Neural progenitor cell (in vitro differentiated cells): ENCODE measurements at places on chromosomes 1 and 21.

GRCh38 chr1:151612501-151613281 is 841 bp downstream of the SNX27 start:
- DNase-seq = peak; percentile 63

- DNase-seq = no peak
Observed at GRCh38 chr1:81254560-81254959, 546.2 kb upstream of the ADGRL2 start.

- DNase-seq = no peak
Observed at GRCh38 chr1:176989023-176989422, 175.5 kb downstream of the ASTN1 start.

GRCh38 chr1:70517444-70517843 is 106.4 kb downstream of the CTH start:
- no peak for DNase-seq

DNA sequence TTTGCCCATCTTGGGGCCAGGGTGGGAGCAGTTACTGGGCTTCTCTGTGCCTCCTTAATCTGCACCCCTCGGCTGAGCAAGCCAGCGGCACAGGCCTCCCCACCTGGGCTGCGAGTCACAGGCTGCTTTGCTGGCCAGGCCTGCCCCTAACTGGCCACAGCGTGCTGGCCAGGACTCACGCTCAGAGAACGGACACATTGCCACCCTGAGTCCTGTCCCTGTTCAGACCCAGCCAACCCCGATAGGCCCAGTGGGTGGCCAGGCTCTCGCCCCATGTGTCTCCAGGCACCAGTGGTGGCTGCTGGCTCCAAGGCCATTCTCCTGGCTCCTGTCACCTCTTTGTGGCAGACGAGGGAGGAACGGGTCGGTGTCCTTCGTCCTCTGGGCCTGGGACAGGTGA is 61.3 kb downstream of the MORN1 start:
- no peak for DNase-seq

DNA sequence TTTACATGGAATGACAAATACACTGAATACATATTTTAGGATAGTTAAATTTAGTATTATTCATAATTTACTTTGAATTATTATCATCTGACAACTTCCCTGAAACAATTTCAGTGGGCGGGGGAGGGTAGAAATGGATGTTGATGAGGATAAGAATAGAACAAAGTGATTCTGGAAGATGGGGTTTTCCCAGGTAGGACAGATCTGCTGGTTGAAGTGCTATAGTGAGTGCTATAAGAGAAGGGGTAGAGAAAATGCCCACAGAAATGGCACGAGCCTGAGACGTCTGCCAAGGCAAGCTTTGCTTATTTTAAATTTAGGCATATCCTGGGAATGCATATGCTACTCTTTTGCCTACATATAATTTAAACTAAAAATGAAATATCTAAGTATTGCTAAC is 3.2 kb downstream of the CFH start:
- no peak for DNase-seq

DNA sequence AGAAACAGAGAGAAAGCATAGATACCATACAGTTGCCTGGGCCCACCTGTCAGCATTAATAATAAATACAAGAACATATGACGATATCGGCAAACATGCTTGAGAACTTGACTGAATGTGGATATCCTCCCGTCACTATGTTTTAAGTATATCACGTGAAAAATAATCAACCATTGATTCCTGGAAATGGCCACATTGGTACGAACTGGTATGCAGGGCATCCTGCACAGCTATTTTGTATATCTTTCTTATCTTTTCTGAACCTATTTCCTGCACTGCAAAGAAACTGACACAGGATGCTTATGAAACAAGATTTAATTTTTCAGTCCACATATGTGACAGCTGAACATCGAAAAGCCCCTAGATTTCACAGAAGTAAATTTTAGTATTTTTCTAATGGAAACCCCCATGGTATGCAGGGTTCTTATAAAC is 22.8 kb upstream of the RGS1 start:
- no peak for DNase-seq

DNA sequence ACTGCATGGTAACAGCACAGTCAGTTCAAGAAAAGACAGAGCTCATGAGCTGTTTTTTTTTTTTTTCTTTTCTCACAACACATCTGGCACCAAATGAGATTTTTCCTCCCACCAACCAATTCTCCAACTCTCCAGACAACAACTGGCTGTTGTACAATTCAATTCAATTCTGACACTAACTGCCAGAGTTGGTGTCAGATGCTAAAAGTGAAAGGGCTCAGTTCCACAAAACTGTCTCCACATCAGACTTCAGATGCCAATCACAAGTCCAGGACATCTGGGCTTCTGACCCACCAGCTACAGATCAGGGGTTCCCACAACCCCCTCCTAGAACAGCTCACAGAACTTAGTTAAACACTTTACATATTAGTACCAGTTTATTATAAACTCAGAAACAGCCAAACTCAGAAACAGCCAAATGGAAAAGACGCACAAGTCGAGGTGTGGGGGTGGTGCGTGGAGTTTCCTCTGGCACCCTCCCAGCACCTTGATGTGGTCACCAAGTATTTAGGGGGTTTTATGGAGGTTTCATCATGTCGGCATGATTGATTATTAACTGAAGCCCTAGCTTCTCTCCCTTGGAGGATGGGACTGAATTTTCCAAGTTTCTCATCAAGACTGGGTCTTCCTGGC is 39.2 kb upstream of the LRRC8D start:
- DNase-seq = no peak

GRCh38 chr1:160575112-160575664 is 4.1 kb downstream of the CD84 start:
- DNase-seq = no peak

DNA sequence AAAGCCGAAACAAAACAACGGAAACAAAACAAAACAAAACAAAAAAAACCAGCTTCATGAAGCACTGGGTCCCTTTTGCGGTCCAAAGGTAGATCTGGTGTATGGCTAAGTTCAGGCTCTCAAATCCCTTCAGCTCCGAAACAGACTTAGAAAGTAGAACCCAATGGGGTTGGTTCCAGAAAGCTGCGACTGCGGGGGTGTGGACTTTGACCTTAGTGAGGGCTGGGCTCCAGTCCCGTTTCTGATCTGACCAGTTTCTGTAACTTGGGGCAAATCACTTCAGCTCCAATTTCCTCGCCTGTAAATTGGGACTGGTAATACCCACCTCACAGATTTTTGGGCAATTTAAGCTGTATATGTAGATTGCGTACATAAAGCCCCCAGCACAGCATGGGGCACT is 105.2 kb downstream of the ZSCAN20 start:
- peak; percentile 40 for DNase-seq

DNA sequence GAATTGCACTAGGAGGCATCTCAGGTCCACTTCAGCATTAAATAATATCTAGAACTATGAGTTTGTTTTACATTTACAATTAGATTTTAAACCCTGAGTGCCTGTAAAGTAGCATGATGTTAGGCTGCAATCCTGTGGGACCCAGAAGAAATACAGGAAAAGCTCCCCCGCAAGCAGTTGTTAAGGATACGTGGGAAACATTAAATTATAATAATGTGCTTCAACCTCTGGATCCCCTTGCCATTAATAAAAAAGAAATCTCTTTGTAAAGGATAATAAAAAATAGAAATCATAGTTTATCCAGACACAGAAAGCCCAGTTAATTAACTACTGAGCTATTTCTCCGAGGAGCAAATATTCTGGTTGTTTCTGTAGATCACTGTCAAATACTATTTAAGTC is 106.0 kb downstream of the PCNX2 start:
- DNase-seq = no peak

GRCh38 chr1:247172996-247173395 is 1.2 kb upstream of the ZNF124 start:
- no peak for DNase-seq

- no peak for DNase-seq
Observed at GRCh38 chr1:163013826-163014600, 55.1 kb upstream of the RGS4 start.

GRCh38 chr1:14511166-14511680 is 87.3 kb upstream of the KAZN start:
- no peak for DNase-seq

DNA sequence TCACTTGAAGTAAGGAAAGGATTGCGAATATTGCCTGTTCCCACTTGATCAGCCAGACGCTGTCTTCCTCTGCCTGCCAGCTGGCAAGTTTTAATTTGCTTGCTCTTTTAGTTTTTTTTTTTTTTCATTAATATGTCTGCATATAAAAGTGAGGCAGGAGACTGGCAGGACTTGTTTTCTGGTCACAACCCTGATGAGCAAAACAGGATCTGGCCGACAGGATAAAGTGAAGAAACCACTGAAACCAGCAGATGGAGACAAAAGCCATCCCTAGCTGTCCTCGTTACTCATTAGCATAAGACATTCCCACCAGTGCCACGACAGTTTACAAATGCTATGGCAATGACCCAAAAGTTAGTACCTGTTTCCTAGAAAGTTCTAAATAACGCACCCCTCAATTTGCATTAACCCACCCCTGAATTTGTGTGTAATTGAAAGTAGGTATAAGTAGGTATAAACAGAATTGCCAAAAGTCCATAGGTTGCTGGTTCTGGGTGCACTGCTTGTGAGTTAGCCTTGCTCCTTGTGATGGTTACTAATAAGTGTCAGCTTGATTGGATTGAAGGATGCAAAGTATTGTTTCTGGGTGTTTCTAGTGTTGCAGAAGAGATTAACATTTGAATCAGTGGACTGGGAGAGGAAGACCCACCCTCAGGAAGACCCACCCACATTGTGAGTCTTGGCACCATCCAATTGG is 60.8 kb downstream of the ZNF684 start:
- peak; percentile 19 for DNase-seq

GRCh38 chr1:211349741-211350140 is 23.1 kb downstream of the TRAF5 start:
- DNase-seq = no peak

GRCh38 chr1:227731696-227732585 is 3.2 kb downstream of the JMJD4 start:
- no peak for DNase-seq

- DNase-seq = no peak
Observed at GRCh38 chr1:196902344-196902743, 14.5 kb downstream of the CFHR4 start.

GRCh38 chr1:90201467-90202358 is 206.8 kb downstream of the ZNF326 start:
- DNase-seq = no peak

- DNase-seq = no peak
Observed at GRCh38 chr21:16258844-16259611, 529.2 kb downstream of the USP25 start.

DNA sequence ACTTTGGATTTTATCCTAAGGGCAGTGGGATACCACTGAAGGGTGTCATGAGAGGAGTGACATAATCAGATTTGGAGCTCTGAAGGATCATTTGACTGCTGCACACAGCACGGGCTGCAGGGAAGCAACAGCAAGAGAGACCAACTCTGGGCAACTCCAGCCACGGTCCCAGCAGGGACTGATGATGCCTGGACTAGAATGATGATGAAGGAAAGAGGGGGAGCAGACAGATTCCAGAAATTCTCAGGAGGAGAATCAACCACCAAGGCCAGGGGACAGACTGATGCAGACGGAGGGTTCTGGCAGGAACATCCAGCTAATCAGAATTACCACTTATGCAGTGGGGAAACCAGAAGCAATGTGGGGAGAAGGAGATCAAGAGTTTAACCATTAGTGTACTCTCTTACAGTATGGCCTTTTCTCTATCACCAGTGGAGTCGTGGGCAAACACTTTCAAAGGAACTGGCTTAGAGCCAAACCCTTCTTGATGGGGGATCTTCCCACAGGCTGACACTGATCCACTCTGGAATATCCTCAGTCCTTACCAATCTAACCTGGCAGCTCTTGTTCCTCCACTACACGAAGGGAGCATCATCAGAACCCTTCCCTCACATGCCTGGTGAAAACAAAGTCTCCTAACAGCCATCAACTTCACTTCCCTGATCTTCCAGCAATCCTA is 3.3 kb downstream of the URB1 start:
- DNase-seq = no peak

DNA sequence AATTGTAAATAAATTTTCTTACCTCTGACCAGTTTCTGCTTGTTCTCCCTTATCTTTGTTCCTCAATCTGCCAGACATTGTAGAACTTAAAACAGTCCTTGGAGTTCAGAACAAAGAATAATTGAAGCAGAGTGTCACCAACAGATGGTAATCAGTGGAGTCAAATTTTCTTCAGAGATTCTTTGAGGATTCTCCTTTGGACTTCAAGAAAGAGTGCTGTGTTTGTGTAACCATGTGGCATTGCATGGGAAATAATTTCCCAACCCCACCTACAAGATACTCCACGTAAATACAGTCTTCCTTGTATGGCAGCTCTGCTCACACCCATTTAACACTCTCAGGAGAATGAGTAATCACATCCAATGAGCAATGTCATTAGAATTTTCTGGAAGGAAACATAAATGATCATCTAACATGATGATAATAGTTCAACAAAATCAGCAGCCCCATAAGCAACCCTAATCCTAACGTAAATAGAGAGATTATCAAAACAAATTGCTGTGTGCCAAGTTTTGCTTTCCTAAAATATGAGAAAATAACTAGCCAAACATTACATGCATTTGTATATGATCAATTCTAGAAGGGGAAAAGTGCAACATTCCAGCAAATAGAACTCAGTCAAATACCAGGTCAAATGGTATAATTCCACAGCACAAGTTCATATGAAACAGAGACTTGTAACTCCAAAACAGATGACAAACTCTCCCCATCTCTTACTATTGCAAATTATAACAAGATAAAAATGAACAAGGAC is 6.9 kb upstream of the DENND1B start:
- no peak for DNase-seq

GRCh38 chr1:36349241-36349671 is 25.8 kb upstream of the EVA1B start:
- DNase-seq = no peak

GRCh38 chr1:67749844-67750690 is 65.1 kb downstream of the GADD45A start:
- peak; percentile 49 for DNase-seq

GRCh38 chr21:15522148-15522547 is 207.6 kb upstream of the USP25 start:
- no peak for DNase-seq

DNA sequence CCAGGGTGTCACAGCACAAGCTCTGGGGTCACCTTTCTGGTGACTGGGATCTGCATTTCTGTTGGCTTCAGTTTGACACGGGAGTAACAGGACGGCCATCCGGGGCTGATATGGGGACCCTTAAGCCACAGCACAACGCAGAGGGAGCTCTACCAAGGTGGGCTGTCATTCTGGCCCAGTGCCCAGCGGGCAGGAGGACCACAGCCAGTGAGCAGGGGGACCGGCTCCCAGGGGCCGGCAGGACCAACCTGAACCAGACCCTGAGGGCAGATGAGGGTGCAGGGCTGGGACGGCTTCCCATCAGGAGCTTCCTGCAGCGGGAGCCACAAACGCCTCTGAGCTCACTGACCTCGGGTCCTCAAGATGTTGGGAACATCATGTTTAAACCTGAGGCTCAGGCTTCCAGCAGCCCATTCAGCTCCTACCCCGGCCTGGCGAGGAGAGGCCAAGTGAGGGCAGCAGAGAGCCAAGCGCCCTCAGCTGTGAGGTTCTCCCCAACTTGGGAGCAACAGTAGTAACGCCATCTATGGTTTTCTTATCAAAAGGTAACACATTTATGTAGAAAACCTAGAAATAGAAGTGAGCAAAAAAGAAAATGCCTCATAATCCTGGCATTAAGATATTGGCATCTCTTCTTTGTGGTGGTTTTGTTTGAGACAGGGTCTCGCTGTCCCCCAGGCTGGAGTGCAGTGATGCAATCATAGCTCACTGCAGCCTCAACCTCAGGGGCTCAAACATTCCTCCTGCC is 26.8 kb downstream of the TMEM201 start:
- DNase-seq = peak; percentile 70
